ENCODE measurements at places on chromosomes 4 and X.

GRCh38 chrX:109856974-109857373 is 123.9 kb upstream of the ACSL4 start:
- DNase-seq = no peak

DNA sequence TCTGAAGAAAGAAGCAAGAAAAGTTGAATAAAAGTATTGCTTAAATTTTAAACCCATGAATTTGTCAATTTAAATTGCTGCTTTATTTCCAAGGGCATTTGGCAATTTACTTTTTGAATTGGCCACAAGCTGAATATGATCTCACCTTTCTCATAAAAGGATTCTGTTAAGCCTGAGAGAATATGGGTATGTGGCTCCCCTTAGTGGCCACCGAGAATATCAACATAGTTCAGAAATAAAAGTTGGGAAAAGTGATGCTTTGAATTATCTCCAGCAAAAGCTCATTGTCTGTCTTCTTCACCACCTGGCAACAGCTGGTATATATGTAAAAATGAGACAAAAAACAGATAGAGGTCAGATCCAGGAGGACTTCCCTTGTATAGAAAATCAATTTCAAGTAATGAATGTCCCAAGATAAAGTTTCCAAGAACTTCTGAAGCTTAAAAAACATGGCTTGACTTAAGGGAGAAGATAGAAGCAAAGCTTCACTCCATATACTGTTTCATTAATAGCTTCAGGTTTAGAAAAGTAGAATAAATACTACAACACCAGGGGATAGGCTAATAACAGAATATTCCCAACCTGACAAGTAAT is 290.7 kb upstream of the FAM241A start:
- DNase-seq = no peak

DNA sequence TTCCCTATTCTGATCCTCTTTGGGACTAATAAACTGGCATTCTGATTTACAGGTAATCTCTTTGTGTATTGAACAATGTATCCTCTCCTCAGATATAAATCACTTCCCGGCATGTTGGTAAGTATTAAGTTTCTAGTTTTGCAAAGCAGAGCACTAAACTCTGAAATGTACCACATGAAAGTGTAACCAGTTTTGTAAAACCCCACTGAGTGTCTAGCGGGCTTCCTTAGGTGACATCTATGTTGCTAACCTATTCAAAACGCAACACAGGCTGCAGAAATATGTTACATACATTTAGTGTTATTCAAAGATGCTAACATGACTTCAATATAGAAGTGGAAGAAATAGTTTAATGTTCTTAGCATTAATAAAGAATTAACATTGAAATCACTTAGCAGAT is 25.2 kb downstream of the DNAJB14 start:
- no peak for DNase-seq

- no peak for DNase-seq
Observed at GRCh38 chr4:30068234-30068633, 651.9 kb upstream of the PCDH7 start.

DNA sequence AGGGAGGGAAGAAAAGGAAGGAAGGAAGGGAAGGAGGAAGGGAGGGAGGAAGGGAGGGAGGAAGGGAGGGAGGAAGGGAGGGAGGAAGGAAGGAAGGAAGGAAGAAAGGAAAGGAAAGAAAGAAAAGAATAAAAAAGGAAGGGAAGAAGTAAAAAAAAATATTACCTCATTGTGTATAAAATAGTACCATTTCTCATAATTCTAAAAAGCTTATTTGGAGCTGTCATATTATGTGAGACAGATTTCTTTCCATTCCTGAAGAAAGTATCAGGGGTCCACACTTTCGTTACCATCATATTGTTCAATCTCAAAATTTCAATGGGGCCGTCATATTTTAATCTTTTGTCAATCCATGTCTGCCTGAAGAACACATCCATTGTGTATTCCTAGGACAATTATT is 16.1 kb downstream of the GABRA4 start:
- no peak for DNase-seq

DNA sequence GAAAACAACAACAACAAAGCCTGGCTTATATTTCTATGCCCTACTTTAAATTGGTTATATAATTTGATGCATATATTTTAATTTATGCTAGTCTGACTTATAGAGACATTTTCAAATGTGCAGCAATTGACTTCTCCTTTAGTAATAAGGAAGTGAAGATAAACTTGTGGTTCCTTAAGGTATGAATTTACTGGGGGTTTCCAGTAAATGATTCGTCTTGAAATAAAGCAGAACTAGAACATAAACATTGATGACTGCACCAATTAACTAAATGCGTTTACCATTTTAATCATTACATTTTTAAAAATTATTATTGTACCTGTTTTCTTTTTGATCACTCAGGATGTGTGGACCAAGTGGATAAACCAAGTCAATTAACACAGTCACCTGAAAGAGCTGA is 99.6 kb upstream of the CCSER1 start:
- no peak for DNase-seq

DNA sequence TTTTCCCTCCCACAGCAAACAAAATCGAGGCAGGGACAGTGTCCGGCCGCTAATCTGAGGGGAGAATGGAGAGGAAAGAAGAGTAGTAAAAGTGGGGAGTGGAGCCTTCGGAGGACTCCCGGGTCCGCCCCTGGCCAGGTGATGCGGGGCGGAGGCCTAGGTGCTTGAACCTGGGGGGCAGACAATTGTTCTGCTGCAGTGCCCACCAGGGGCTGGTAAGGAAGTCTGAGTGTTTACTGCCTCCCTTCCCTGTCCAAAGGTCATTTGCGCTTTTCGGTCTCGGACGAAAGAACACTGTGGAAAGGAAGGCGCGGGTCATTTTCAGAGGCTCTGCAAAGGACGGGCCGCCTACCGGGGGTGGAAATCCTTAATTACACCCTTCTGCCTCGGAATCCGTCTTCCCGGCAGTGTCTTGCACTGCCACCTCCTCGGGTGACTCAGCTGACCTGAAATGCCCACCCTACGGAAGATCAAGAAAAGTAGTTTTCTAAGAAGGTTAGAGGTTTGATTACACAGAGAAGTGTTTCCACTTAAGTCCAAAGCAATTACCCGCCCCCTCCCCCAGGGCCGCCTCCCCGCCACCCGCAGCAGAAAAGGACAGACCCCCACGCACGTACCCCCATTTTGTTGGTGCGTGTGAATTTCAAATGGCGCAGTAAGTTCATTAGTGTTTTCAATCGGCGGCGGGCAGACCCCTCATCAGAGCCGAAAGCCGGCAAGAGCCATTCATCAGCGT is 99.9 kb upstream of the TENM3 start:
- no peak for DNase-seq

- no peak for DNase-seq
Observed at GRCh38 chr4:144185086-144185485, 44.6 kb upstream of the GYPA start.

DNA sequence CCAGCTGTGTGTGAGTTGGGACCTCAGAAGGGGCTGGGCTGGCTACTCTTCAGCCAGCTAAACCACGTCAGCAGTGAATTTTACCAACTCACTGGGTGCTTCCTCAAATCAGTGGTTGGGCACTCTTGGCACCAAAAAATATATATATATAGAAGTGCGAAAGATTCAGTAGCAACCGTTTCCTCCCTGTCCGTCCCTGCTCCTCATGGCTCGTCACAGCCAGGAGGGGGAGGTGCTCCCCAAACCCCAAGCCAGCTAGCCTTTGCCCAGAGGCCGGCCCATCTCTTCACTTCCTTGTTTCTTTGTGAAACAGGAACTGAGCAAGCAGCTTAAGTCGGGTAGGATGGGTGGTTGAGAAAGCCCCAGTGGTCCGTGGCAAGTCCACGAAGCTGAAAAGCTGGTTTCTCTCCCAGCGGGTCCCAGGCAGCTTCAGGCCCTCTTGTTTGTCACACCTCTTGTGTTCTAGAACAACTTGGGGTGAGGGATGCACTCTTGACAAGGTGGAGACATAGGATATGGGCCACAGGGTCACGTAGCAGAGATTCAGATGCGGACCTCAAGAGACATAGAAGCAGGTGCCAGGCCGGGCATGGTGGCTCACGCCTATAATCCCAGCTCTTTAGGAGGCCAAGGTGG is 6.8 kb upstream of the SASH3 start:
- no peak for DNase-seq

DNA sequence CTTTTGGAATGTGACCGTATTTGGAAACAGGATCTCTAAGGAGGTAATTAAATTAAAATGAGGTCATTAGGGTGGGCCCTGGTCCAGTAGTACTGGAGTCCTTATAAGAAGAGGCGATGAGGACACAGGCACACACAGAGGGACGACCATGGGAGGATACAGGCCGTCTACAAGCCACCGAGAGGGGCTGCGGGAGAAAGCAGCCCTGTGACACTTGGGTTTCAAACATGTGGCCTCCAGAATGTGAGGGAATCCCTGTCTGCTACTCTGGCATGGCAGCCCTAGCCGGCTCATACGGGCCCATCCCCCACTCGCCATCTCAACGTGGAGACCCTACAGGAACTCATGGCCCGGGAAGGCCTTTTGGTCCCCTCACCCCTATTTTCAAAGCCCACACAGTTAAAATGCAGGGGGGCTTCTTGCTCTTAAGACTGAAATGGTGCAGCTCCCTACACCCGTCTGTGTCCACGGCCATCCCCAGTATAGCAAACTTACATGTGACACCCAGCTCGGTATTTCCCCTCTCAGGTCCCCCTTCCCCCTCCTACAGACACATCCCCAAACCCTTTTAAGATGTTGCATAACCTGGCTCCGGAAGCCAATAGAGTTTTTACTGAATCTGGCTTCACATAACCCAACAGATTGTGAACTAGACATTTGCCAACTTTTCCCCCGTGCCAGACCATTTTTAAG is 124.1 kb upstream of the TBL1X start:
- DNase-seq = no peak

GRCh38 chr4:138090150-138090917 is 151.8 kb downstream of the SLC7A11 start:
- DNase-seq = no peak

GRCh38 chr4:4421356-4421755 is 34.5 kb downstream of the NSG1 start:
- DNase-seq = no peak

GRCh38 chrX:367866-368265 is 18.8 kb downstream of the PPP2R3B start:
- DNase-seq = no peak

DNA sequence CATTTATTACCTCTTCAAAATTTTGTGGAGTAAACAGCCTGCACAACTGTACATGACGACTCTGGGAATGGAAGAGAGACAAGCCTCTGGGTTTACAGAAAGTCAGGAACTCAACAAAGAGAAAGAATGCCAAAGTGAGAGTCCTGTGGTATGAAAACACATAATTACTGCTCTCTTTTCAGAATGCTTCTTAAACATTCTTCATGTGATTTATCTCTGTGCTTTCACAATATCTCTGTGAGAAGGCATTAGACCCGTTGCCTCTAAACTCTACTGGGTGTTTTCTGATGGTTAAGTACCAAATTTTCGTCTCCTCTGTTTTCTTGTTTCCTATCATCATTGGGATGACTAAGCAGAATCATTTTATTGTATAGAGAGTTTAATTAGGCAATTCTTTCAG is 966.6 kb upstream of the SLIT2 start:
- no peak for DNase-seq

GRCh38 chr4:3176367-3177229 is 72.4 kb upstream of the MSANTD1 start:
- DNase-seq = no peak

All from activated effector memory CD4-positive, alpha-beta T cell treated with Interleukin-2 at 50 U/mL for 16 hours (primary cell).